ENCODE measurements at places on chromosomes 2 and 18.

- DNase-seq, result no peak
These were observed 4.4 kb downstream of the KLHL41 start for GRCh38 chr2:169513926-169514325.

GRCh38 chr2:218780046-218780445 is 1.9 kb upstream of the CYP27A1 start:
- DNase-seq, result no peak

DNA sequence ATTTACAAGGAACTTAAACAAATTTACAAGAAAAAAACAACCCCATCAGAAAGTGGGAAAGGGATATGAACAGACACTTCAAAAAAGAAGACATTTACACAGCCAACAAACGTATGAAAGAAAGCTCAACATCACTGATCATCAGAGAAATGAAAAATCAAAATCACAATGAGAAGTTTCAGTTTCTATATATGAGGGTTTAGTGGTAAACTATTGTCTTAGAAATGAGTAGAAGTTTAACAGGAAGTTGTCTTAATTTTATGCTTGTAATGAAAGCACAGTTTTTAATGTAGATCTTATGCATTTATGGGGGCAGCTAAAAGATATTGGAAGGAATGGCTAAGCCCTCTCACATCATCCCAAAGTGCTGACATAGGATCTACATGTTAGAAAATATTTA is 325.4 kb downstream of the ERBB4 start:
- DNase-seq, result no peak

DNA sequence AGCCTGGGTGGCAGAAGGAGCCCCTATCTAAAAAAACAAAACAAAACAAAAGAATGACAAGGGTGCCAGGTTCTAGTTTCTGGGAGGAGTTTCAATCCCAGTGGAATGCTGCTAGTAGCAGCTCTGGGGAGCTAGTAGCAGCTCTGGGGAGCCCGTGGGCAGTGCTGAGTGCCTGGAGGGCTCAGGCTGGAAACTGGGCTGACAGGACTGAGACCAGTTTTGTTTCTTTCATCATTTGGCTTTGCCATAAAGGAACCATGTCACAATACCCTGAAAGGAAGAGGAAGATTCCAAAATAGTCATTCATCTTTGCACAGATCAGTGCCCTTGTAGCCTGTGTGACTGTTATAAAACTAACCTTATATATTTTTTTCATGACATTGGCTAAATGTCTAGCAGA is 10.6 kb downstream of the MFSD6 start:
- DNase-seq, result peak; percentile 35

DNA sequence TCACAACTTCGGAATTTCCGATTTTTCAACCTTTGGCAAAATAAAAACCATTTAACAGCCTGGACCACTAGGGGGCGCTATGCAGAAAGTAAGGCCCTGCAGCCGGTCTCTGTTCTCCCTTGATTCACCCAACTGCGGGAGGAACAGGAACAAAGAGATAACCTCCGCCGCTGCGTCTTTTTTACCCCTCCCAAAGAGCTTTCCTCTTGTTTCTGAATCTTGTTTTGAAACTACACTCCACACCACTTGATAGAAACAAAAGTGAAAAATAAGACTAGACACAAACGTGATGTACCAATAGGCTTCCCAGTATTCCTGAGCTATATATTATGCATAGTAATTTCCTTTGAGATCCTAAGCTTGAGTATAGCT is 231.2 kb downstream of the MYO3B start:
- DNase-seq, result peak; percentile 92

DNA sequence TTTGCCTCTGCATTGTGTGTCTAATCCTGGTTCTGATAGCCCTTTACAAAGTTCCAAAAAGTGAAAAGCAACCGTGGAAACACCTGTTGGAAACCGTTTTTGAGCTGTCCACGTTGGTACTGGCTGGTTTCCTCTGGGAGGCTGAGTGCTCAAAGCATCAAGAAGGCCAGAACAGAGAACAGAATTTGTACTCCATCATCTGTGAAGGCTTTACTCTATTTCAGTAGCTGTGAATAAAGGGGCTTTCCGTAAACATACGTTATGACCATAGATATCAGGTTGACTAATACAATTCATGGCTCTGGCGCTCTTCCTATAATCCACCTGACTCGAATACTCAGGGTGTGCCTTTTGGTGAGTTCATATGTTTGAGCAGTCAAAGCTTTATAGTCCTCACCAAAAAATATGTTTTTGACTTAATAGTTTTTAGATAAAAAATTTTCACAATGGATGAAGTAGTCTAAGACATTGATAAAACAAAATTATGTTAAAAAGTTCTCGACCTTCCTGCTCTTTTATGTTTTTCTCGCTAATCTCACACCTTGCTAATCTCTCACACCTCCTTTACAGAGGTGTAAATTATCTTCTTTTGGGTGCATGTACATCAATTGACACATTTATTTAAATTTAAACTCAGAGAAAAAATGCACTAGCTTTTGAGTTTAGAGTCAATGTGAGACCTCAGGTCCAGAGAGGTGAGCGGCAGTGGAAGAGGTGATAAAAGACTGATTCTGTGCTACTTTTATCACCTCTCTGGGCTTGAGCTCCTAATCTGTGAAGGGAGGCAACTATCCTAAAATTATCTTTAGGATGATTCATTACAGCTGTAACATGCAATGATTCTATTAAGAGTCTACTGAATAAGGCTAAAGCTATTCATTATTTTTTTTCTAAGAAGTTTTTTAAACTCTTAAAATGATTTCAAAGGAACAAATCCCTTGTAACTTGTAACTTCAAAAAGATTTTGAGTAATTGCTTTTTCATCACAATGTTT is 65.3 kb downstream of the CXCR4 start:
- no peak for DNase-seq

- DNase-seq, result no peak
These were observed 67.0 kb downstream of the DGKD start for GRCh38 chr2:233421091-233421816.

GRCh38 chr2:71812736-71813135 is 334.9 kb downstream of the CYP26B1 start:
- no peak for DNase-seq

DNA sequence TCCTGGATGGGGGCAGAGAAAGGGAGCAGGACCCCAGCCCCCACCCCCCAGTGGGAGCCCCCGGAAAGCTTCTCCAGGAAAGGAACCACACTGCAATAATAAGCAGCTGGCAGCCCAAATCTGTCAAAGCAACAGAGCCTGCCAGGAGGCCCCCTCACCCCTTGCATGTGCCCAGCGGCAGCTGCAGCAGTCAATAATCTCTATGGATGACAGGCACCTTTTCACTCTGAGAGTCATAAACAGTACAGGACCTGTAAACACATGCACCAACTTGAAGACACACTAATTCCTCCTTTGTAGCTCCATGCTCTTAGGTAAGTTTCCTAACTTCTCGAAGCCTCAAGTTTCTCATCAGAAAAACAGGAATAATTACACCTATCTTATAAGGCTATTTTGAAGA is 26.2 kb upstream of the KDM3A start:
- no peak for DNase-seq

DNA sequence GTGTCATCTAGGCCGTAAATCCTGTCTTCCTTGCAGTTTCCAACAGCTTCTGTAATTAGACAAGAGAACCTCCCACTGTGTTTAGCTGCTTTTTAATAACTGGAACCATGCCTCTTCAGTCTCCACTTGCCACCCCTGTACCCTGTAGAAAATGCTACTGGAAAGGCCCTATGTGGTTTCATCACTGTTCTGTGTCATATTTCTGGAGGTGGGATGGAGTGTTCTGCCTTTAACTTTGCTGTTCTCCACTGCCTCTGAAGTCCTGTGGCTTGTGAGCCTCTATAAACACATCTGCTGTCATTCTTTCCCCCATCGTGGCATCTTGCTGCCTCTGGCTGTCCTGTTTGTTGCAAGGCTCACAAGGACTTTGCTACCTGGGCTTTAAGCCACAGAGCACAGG is 17.9 kb downstream of the MGAT5 start:
- peak; percentile 37 for DNase-seq

Data from suppressor macrophage treated with lipopolysaccharide for 1 hour (primary cell).